ENCODE measurements at places on chromosomes 7 and 10.

DNA sequence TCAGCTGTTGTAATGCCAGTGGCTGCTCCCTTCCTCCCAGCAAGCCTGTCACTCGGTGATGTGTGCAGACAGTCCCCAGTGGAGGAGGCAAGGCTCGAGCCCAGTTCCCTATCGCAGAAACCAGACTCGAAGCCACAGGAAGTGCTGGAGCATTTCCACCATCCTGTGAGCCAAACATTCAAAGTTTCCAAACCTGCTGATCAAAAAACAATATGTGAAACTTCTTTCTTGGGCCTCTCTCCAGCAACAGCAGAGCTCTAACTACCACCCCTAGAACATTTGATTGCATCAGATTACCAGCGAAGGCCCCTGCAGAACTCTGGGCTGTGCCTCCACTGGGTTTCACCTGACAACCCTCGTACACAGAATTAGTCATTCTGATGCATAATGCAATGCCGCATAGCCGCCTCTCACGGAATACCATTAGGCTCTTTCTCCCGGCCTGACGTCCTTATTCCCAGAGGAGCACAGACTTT is 94.0 kb downstream of the ELMO1 start:
- no peak for DNase-seq

GRCh38 chr7:28018020-28018419 is 162.6 kb downstream of the JAZF1 start:
- no peak for DNase-seq

- no peak for DNase-seq
These were observed 57.8 kb upstream of the MSRB2 start for GRCh38 chr10:23037561-23037960.

- no peak for DNase-seq
These were observed 92.0 kb upstream of the AHR start for GRCh38 chr7:17206349-17206905.

- no peak for DNase-seq
These were observed 20.4 kb downstream of the GNG11 start for GRCh38 chr7:93941945-93942344.

GRCh38 chr10:44416936-44417335 is 32.0 kb upstream of the CXCL12 start:
- DNase-seq = no peak

GRCh38 chr7:51090411-51090810 is 226.2 kb downstream of the COBL start:
- no peak for DNase-seq

- no peak for DNase-seq
These were observed 71.7 kb downstream of the MTURN start for GRCh38 chr7:30206491-30206890.

DNA sequence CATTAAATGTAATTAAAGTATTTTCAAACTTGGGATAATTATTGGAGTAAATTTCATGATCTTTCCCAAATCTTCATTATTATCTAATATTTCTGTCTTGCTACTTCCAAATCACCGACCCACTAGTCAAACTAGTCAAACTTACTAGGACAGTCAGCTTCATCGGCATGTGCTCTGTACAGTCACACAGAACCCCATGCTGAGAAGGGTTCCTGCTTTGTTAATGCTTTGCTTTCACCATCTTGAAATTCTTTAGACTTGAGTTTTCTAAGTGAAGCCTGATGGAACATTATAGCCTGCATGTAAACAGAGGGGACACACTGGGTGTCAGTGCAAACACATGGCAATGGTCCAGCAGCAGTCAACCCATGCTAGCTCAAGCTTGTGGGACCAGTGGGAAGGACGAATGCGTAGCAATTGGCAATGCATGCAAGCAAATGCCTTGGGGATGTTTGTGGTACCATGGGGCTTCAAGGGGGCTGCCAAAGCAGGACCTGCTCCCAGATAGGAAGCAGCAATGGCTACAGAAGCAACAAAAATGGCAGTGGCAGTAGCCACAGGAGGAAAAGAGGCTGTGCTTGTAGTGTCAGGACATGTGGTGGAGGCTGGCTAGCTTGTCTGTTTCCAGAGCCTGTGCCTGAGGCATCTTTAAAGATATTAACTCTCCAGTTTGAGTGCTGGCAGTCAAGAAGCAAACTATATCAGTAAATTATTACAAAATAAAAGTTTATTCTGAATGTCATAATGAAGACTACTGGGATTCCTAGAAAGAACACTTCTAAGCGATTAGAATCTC is 441.1 kb upstream of the SEMA3D start:
- DNase-seq = no peak

DNA sequence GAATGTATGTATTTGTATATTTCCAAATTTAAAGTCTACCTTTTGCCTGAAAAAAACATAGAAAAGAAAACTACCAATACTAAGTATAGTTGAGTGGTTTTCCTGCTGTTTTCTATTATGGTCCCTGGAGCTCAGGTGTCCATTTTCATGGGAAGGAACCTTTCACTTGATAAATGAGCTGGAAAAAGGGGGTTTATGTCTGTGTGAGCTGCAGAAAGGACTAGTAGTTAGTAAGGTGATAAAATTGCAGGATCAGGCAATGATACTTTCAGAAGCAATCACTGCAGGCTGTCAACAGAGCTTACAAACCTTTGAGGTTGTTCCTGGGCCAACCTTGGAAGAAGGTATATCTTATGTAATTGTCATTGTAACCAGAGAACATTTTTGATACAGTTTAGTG is 48.0 kb downstream of the ST7 start:
- no peak for DNase-seq

- DNase-seq = no peak
These were observed 90.6 kb upstream of the PPP2R2D start for GRCh38 chr10:131810036-131810804.

DNA sequence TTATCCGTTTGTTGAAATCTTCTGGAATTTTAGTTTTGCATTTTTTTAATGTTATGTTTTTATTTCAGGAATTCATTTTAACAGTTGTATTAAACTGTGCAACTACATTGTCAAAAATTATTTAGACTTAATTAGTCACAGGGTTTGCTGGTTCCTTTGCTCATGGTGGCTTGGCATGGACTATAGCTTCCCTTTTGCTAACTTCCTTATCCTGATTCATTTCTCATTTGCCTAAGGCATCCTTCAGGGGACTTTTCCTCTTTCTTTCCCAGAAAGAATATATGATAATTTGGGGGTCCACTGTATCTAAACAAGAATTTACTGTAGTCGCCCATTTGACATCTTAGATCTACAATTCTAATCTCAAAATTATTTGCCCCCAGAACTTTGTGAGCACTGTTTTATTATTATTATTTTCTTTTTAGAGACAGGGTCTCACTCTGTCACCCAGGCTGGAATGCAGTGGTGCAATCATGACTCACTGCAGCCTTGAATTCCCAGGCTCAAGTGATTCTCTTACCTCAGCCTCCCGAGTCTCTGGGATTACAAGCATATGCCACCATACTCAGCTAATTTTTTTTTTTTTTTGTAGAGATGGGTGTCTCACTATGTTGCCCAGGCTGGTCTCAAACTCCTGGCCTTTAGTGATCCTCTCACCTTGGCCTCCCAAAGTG is 13.9 kb downstream of the FIGNL1 start:
- DNase-seq = no peak

DNA sequence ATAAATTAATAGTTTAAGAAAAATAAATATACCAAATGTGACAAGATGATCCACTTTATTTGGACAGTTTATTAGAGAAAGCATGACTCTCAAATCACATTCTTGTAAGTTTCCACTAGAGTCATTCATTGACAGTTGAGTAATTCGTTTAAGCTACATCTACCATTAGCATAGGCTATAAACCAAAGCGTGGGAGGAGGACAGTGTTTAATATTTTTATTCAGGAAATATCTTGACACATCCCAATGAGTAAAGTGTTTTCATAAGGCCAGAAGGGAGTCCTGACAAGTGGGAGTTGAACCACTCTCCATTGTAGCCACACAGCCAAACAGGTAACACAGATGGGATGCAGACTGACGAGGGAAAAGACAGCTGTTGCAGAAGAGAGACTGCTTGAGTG is 386.5 kb upstream of the SEMA3D start:
- DNase-seq = no peak

DNA sequence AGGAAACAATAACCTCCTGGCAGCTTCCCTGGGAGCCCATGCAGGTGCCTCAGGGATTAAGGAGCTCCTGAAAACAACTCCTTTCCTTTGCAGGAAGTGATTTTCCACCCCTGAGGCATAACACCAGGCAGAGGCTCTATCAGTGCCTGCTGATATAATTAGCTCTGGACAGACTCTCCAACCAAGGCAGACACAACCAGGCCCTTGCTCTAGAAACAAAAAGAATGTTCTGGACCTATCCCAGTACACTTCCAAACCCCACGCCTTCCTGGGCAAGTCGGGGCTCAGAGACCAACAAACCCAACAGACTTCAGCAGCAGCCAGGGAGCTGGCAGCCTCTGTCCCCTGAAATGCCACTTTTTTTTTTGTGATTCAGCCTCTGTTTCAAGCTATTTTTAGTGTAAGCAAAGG is 247.1 kb downstream of the KCNMA1 start:
- DNase-seq = no peak

- DNase-seq = no peak
These were observed 29.2 kb upstream of the PROSER2 start for GRCh38 chr10:11793762-11794479.

- DNase-seq = no peak
These were observed 155.8 kb downstream of the SKIDA1 start for GRCh38 chr10:21369697-21370096.

GRCh38 chr10:133043541-133044225 is 44.0 kb upstream of the ADGRA1 start:
- DNase-seq = no peak

DNA sequence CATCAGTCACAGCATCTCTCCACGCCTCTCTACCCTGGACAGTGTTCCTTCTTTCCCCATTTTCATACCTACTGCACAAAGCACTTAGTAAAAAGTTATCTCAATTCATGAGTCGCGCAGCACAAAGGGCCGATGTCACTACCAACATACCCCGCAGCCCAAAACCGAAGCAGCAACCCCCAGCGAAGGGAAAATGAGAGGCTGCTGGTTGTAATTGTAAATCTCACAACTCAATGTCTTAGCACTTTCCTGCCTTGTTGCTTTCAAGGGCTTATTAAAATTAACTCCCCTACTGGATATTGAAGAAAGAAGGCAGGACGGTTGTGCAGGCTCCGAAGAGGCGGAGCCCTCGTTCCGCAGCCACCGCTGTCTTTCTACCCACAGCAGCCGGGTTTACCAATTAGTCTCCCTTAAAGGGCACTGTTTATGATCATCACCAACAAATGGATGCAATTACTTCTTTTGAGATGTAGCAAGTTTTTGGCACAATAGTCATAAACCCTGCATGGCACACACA is 6.5 kb downstream of the DIP2C start:
- no peak for DNase-seq

DNA sequence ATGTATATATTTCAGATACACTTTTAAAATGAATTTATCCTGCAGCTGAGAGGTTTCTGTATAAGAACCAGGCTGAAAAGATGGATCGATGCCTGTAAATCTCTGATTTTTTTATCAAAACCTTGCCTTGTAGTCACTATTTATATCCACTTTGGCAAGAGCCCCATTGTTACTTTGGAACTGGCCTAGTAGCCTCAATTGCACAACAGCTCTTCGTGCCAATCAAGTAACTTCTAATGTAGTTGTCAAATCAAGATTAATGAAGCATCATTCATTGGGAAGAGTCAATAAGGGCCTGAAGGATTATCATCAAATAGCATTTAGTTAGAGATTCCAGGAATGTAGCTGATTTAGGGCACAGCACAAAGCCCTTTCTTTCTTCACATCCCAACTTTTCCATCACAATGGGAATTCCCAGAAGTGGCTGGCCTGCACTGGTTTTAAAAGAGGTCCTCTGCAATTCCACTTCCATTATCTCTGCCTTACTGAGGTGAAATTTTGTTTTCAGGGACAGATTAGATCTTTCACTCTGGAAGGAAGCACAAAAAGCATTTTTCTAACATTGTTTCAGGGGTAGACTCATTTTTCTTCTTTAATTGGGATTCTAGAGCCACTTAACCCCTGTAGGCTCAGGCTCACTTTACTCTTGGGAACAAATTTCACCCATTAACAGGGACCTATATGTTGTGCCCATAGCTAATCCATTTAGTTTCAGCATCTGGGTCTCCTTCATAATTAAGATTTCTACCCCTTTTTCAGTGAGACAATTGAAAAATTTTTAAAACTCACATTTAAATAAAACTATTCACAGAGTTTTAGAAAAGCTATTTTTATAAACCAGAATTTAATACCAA is 97.8 kb downstream of the CALCR start:
- no peak for DNase-seq

GRCh38 chr7:155992974-155993373 is 180.7 kb upstream of the SHH start:
- DNase-seq = no peak

- DNase-seq = no peak
These were observed 20.0 kb downstream of the FOXI2 start for GRCh38 chr10:127757033-127757432.

DNA sequence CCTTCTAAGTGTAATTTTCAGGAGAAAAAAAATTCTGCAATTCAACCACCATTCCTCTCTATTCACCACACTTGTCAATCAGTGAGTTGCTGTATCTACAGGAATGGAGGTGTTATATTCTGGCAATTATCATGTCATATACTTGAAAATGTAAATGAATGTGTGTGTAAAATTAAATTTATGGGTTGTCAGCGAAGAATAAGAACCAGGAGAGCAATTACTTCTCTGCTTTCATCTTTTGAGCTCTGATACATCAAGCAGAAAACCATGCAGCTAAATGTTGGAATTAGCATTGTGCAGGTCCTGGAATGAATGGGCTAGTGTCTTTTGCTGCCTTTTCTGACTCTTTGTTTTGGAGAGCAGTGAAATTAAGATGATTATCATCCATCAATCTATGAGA is 207.6 kb downstream of the FOXP2 start:
- no peak for DNase-seq

DNA sequence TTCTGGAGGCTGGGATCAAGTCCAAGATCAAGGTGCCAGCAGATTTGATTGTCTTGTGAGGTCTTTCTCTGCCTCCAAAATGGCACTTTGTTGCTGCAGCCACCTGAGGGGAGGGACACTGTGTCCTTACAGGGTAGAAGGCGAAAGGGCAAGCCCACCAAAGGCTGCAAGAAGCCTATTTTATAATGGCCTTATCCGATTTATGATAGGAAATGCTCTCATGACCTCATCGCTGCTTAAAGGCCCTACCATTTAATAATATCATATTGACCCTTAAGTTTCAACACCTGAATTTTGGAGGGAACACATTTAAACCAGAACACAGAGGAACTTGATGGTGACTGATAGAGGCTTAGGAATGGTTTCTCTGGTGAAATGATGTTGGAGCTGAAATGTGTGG is 296.5 kb downstream of the TWIST1 start:
- no peak for DNase-seq

GRCh38 chr10:128400564-128400963 is 274.3 kb upstream of the MKI67 start:
- no peak for DNase-seq

DNA sequence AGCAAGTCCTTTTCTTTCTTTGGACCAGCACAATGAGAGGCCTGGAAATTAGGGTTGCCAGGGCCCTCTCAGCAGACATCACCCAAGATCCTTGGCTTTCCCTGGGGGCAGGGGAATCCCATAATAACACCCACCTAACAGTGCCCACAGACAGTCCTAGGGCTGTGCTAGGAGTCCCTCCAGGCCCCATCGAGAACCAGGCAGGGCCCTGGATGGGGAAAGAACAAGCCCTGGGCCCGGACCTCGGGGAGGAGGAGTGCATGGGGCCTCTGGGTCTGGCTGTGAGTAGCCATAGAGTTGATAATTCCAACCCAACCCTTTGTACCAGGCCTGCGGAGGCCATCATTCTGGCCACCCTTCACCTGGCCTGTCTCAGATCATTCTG is 201.2 kb upstream of the ZMIZ1 start:
- DNase-seq = no peak

Measured in GM10248 (cell line).